ENCODE measurements at places on chromosomes 6 and 20.

GRCh38 chr20:1166948-1167720 lies 17.6 kb downstream of the TMEM74B start:
- DNase-seq, result no peak

- no peak for DNase-seq
Observed at GRCh38 chr6:109702791-109703190, 11.7 kb downstream of the FIG4 start.

DNA sequence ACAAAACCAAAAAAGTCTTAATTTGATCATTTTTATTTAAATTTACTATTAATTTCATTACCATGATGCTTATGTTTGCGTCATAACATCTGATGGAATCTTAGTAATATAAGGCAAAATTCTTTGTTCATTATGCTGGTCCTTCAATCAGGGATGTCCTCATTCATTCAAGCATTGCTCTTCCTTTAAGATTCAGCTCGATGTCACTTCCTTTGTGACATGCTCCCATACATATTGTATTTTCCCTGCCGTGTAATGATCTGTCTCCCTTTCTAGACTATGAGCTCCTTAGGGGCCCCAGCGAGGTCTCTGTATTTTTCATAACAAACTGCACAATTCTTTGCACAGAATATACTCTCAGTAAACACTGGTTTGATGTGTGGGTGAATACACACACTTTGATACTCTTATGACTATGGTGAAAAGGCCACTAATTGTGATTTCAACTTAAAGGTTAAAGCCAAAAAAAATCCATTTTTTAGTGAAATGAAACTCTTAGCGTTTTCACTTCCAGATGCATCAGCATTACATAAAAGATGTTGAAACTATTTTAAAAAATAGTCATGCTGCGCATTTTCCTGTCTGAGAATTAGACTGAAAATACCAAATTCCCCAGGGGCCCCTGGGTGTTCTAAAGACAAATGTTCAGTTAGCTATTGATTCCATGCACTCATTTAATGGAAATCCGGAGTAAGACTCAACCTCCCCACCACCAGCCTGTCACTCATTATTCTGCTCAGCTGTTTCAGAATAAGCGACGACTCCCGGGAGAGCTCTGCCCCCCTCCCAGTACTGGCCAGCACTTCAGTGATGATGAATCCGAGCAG lies 169.7 kb downstream of the ATXN1 start:
- no peak for DNase-seq

DNA sequence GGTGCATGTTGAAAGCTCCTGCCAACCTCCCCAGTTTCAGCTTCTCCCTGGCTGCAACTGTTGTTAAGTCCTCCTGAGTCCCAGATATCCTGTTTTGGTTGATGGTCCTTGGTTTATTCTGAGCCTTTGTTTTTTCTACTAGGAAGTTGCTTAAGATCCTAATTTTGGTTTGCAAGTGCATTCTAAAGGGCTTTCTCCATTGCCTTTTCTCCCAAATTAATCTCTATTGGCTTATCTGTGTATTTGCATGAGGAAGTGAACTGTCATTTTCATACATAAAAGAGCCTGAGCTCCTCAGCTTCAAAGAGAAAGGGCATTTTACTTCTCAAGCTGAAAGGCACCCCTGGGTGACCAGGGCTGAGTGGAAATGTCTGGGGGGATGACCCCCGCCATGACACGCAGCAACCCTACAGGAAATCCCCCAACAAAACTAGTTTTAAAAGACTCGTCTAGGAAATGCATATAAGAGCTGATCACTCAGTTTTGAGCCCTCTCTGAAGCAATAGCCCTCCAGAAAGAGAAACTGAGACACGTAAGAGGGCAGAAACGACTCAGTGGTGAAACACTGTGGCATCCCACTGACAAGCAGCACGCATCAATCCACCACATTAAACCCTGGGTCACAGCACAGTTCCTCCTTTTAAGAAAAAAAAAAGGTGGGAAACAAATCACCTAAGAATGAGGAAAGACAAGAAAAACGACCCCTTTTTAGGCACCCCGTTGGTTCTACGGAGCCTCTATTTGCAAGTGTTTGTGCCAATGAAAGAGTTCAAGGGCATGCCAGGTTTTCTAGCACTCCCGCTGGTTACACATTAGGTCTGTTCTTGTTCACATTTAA lies 140.9 kb downstream of the THBS2 start:
- DNase-seq, result no peak

DNA sequence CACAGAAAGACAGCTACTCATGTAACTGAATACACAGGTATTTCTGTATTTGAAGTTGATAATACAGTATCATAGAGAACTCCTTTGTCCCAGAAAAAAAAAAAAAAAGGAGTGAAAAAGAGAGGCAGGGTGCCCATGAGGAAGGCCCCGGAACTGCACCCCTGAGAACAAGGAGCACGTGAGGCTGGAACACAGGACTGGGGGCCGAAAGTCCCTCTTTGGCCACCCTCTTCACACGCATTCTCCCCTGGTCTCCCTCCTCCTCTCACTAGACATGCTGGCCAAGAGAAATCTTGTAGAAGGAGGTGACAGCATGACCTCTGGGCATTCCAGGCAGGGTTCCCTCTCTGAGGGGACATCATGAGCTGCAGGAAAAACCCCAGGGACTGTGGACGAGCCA lies 62.7 kb upstream of the TRAF3IP2 start:
- no peak for DNase-seq

All from HCT116 (cell line).